Panc1 (cell line): ENCODE measurements at places on chromosomes 2 and 18. TPM values are rescaled to one million over a fixed set of nuclear protein-coding genes. Genes with fewer than 3 reads are reported as not detected.

- peak; percentile 20 for DNase-seq
Observed at GRCh38 chr2:953975-954686, 3.5 kb downstream of the SNTG2 start.

DNA sequence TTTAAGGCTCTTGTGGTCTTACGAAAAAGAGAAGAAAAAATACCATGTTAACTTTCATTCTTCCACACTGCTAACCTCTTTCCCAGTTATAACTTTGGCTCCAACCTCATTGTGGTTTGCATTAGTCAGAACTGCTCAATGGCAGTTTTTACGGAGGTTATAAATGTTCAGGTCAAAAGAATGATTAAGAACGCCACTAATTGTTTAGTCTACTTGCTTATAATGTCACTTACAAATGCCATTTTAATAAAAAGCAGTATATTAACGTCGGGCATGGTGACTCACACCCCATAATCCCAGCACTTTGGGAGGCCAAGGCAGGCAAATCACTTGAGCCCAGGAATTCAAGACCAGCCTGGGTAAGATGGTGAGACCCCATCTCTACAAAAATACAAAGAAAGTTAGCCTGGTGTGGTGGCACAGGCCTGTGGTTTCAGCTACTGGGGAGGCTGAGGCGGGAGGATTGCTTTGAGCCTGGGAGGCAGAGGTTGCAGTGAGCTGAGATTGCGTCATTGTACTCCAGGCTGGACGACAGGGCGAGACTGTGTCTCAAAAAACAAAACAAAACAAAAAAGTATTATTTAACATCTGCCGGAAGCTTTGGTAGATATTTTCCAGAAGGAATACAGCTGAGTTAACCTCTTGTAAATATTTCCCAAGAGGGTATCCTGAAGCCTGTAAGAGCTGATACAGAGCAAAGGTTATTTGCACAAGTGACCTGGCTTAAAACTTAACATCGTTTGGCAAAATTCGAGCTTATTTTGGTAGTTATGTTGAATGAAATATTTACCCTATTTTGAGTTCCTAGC is 5.1 kb downstream of the AGPS start:
- DNase-seq = no peak

DNA sequence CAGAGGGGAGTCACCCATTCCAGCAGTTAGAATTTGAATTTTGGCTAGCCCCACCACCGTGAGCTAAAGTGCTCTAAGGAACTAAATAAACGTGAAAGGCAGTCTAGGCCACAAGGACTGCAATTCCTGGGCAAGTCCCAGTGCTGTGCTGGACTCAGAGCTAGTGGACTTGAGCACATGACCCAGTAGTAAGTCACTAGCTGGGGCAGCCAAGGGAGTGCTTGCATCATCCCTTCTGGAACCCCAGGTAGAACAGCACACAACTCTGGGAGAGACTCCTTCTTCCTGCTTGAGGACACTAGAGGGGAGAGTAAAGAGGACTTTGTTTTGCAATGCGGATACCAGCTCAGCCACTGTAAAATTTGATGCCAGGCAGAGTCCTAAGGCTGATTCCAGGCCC is 672.2 kb downstream of the CPS1 start:
- DNase-seq = no peak

- no peak for DNase-seq
Observed at GRCh38 chr2:23283-23682, 23.0 kb downstream of the FAM110C start.

LRP1B gene
- 0.54 TPM for total RNA-seq

MYL12B gene
- 420 TPM for total RNA-seq

DLGAP1 gene
- total RNA-seq = 1.8 TPM

GRCh38 chr2:29495068-29495467 is 379.9 kb downstream of the CLIP4 start:
- no peak for DNase-seq

GRCh38 chr2:19863303-19864041 is 38.3 kb downstream of the TTC32 start:
- peak; percentile 27 for DNase-seq

GRCh38 chr18:76823587-76824011 is 1.2 kb downstream of the ZNF236 start:
- no peak for DNase-seq

NRP2 gene
- 6.7 TPM for total RNA-seq

- DNase-seq = no peak
Observed at GRCh38 chr18:11726556-11726955, 37.5 kb downstream of the GNAL start.

- no peak for DNase-seq
Observed at GRCh38 chr18:37452682-37453385, 112.8 kb downstream of the CELF4 start.

DNA sequence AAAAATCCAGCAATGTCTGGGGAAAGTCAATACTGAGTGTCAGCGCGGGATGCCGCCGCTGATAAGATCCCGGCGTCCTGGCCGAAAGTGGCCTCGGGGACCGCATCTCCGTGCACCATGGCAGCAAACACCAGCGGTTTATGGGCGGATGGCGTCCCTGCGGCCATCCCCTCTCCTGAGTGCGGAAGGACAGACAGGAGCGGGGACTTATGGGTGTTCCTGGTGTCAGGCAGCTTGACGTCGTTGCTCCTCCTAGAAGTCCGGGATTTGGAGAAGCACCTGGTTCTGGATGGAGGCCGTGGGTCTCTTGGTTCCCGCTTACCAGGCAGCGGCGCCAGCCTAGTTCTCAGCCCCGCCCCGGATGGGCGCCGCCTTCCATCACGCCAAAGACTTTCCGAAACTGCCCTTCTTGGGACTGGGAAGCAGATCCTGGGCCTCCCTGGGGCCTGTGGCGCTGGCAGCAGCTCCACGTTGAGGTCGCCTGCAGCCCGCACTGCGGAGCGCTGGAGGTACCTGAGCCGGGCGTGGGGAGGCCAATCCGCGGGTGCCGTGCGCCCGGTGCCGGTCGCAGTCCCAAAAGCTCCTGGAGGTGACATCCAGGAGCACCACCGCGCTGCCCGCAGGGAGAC is 119.1 kb downstream of the CCDC74A start:
- no peak for DNase-seq

DNA sequence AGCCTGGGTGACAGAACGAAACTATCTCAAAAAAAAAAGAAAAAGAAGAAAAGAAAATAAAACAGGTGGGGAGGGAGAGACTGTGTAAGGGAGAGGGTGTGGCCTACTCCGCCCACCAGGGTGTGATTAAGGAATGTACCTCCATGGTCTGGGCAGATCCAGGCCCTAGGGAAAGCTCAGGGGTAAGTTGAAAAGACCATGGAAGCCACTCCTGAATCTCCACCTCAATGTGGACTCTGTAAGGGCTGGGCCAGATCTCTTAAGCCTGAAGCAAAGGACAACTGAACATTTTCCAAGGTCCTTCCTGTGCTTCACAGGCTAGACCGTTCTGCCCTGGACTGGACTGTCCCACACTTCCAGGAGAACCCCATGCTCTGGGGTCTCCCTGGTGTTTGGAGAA is 9.7 kb upstream of the ATG16L1 start:
- DNase-seq = no peak

LHCGR gene
- total RNA-seq = not detected

GRCh38 chr18:44882163-44882868 is 201.6 kb downstream of the SETBP1 start:
- no peak for DNase-seq

RIF1 gene
- total RNA-seq = 57.7 TPM

- DNase-seq = no peak
Observed at GRCh38 chr18:76656925-76657827, 162.1 kb upstream of the ZNF516 start.

DNA sequence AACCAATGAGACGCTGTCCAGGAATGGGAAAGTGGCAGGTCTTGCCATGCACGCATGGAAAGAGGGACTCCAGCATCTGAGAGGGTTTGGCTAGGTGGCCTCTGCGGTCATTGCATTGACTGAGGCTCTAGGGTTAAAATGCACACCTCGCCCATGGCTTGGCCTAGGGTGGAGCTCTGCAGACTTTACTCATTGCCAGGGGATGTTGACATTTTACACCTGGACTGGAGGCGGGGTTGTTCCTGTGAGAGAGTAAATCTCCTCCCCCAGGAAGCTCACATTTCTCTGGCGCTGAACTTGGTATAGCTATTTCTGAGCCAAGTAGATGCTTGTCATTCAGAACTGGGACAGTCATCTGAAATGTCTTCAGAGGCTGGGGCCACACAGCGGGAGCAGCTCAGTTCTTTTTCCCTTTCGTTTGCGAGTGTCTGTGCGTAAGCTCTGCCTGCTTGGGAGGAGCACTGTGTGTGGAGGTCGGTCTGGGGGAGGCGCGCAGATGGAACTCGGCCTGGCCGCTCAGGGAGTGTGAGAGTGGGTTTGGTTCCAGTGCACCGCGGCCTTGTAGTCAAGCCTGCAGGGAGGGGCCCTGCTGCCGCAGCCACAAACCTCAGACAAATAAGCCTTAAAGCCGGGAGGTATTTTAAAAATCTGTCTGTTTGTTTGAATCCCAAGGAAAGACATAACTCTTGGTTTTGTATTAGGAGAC is 76.5 kb downstream of the LPIN1 start:
- DNase-seq = no peak

- no peak for DNase-seq
Observed at GRCh38 chr2:20065885-20066602, 14.6 kb upstream of the LAPTM4A start.
